CD4-positive, alpha-beta T cell treated with Interferon alpha-2 for 1 hour (primary cell): ENCODE measurements at places on chromosomes 3 and 15.

- no peak for DNase-seq
Measured at GRCh38 chr15:34239151-34239808, 14.5 kb downstream of the EMC4 start.

- DNase-seq = no peak
Measured at GRCh38 chr3:160796813-160797164, 40.8 kb downstream of the PPM1L start.

DNA sequence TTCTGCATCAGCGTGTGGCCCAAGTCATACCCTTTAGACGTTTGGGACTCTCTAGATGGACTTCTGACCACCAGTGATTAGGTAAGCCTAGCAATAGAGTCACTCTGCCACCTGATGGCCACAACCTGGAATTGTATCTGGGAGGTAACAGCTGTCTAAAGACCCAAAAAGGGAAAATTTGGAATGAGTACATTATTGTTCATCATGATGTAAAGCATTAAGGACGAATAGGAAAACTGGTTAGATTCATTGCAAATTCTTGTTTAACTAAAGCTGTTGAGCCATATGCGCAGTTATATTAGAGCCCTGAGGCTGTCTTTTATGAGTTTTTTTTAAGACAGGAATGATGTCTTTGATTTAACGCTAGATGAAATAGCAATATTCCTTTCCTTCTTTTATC is 63.6 kb downstream of the FAM81A start:
- no peak for DNase-seq

- DNase-seq = no peak
Measured at GRCh38 chr15:97561529-97561928, 399.0 kb upstream of the ARRDC4 start.

GRCh38 chr3:97991293-97991682 is 19.1 kb upstream of the RIOX2 start:
- DNase-seq = no peak

GRCh38 chr15:80669663-80670273 is 25.3 kb upstream of the ABHD17C start:
- DNase-seq = no peak

DNA sequence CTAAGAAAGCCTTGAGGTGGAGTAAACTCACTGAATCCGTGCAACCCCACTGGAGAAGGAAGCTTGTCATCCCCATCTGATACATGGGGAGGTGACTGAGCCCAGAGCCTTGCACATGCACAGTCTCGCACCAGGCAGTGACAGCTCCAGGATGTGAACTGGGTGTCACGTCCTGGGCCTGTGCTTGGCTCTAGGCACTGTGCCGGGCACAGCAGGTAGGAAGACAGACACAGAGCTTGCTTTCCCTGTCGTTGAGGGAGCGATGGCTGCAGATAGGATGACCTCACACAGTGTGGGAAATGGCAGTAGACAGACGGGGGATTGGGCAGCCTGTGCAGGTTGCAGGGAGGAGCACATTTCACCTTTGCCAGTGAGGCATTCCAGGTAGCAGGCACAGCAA is 12.2 kb upstream of the ATP2B2 start:
- DNase-seq = no peak

DNA sequence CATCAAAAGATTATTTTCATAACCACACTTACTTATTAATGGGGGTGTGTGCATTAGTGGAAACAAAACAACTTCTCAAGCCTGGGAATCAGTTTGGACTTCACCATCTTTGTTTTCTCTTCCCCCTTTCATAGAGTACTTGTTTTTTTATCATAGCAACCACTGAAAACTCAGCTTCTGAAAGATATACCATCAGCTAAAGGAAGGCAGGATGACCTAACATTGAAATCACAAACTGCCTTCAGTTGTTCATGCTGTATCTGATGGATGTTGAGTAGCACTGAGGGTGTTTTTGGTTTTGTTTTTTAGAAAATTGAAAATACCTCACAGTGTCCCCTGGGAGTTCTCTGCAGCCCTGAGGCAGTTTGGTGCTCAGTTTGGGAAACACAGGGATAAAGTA is 46.5 kb downstream of the NEK10 start:
- no peak for DNase-seq

DNA sequence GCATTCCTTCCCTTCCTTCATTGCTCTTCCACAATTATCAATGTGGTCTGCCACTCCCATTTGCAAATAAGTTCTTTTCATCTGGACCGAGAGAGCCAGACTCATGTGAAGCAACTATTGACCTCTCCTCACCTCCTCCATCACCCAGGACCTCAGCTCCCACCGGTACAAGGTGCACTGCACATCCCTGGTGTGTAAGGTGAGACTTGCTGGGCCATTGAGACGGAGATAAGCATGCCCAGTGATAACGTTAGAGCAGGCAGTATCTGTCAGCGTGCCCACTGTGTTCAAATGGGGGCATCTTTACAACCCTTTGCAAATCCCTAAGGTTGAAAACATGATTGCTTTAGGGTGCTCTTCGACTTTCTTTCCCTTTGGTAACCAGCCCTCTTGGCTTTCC is 154.8 kb downstream of the ADAMTS17 start:
- no peak for DNase-seq

DNA sequence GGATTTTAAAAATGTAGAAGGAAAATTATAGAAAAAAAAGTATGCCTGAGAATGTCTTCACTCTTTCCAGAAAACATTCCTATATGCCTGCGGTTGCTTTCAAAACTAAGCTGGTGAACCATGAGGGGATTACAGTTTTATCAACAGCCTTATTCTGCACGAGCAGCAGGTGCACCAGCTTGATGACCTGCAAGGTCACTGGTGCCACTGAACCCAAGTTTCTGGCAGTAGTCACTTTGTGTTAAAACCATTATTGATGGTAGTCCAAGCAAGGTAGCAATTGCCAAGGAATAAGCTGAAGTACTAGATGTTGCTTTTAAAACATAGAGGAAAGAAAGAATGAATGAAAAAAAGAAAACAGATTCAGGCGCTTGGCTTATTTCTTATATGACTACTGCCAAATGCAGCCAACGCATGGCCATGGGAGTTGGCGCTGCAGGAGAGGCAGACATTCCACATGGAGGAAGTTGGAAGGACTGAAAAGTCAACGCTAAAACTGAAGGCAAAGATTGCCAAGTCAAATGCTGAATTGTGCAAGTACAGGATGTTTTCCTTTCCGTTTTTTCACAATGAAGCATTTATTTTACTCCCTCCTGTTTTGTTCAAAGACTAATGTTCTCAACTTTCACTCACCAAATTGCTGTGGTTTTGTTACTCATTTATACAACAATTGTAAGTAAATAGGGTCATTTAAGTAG is 601.4 kb downstream of the CADM2 start:
- no peak for DNase-seq

DNA sequence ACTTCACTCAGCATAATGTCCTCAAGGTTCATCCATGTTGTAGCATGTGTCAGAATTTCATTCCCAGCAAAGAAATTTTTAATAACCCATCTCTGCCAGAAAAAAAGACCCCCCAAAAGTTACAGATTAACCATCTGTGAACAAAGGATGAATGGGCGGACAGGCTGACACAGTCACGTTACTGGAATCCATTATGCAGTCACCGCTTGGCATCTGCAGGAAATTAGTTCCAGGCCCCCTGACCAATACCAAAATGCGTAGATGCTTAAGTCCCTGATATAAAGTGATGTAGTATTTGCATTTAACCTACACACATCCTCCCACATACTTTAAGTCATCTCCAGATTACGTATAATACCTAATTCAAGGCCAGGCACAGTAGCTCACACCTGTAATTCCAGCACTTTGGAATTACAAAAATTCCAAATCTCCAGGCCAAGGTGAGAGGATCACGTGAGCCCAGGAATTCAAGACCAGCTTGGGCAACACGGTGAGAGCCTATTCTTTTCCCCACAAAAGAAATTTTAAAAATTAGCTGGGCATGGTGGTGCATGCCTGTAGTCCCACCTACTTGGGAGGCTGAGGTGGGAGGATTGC is 1.5 kb upstream of the SLC12A8 start:
- DNase-seq = no peak

GRCh38 chr15:65258375-65259262 is 28.1 kb downstream of the PARP16 start:
- DNase-seq = no peak

- no peak for DNase-seq
Measured at GRCh38 chr15:55669270-55669669, 73.7 kb downstream of the PRTG start.

- no peak for DNase-seq
Measured at GRCh38 chr3:192933779-192934460, 16.3 kb upstream of the MB21D2 start.

DNA sequence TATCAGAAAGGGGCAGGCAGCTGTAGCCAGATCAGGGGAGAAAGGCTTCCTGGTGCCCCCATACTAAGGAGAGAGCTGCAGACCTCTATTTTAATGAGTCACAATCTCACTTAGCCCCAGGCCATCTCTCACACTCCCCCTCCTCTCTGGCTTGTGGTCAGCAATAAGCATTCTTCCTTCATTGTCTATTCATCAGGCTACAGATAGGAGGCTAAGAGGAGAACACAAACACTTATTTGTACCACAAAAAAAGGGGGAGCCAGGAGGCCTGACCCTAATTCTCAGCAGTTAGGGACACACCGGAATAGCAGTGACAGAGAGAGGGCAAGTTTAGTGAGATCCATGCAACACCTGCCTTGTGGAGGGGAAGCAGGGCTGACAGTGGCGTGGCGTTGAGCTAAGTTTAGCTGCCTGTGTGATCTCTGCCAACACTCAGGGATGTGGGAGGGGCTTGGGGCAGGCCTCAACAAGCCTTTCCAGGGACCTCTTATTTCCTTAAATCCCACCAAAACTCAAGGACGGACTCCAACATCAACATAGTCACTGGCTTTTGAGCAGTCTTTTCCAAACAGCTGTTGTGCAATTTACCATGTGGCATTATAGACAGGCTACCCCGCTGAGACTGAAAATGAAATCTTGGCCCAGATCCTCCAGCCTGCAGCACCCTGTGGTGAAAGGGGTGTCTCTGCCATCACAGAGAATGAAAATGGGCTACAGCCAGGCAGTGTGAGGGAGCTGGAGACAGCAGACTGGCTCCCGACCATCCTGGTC is 191.9 kb upstream of the TSC22D2 start:
- no peak for DNase-seq

GRCh38 chr3:9786825-9787669 is 5.2 kb downstream of the TADA3 start:
- no peak for DNase-seq

DNA sequence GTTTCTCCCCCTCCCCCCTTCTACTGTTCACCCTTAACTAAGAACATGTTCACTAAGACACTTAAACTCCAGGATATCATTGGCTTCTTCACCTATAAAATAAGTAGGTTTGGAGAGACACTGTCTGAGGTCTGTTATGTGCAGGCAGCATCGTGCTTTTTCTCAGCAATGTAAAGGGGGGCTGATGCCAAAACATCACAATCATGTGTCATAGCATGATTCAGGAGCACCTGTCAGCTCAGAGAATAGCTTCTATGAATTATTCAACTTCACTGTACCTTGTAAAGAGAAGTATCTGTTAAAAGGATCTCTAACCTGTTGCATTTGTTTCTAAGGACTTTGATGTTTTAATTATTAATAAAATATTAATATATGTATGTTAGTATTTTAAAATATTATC is 211.4 kb upstream of the EPHA3 start:
- DNase-seq = no peak

- no peak for DNase-seq
Measured at GRCh38 chr3:46059432-46059831, 32.1 kb upstream of the XCR1 start.

- no peak for DNase-seq
Measured at GRCh38 chr3:14274612-14274936, 96.0 kb downstream of the LSM3 start.

DNA sequence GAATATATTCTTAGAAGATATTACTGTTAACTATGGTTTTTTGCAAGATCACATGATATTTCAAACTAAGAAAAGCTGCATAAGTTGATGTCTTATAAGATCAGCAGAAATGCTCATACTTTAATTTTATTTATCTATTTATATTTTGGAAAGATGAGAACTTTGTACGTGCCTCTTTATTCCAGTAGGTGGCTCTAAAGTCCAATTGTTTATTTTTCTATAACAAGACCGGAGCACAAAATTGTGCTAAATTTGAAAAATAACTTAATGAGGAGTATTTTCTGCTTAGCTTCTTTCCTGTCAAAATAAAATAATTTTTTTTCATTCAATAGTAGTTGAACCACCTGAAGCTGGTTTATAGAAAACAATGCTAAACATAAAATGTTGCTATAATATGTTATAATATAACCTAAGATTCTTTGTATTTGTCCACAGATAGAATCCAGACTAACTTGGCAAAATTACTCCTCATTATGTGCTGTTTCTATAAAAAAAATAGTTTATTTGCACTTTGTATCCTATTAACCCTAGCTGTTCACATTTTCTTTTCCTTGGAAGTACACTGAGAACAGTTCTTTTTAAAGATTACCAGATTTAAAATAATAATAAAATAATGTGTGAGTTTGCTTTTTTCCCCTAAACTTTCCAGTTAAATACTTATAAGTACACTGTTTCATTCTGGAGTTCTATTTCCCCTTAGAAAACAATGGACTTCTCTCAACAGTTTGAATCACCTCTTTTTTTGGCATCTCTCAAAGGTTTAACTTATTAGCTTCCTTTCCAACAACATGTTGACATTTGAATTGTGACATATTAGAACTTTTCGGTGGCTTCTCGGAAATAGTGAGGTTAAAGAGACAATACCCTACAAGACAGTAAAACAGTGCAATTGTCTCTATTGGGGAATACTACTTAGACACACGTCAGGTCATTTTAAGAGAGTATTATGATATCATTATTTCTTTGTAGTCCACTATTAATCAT is 530.0 kb downstream of the MECOM start:
- no peak for DNase-seq

DNA sequence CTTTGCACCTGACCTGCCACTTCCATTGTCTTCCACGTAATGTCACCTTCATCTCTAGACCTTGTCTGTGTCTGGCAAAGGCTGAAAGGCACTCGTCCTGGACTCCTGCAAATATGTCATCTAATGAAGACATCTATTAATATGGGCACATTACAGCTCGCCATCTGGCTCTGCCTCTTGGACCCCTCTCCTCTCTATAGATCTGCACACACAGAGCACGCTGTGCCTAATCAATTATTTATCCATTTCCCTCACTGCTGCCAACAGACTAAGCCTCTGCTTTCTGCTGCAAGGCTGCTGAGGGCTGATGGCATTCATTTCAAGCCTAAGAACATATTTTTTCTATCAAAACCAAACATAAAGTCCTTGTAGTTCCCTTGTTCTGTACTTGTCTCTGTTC is 573.0 kb downstream of the TUSC7 start:
- no peak for DNase-seq

GRCh38 chr3:105118905-105119304 is 247.8 kb upstream of the ALCAM start:
- no peak for DNase-seq

- no peak for DNase-seq
Measured at GRCh38 chr3:20111836-20112235, 71.6 kb downstream of the KAT2B start.

DNA sequence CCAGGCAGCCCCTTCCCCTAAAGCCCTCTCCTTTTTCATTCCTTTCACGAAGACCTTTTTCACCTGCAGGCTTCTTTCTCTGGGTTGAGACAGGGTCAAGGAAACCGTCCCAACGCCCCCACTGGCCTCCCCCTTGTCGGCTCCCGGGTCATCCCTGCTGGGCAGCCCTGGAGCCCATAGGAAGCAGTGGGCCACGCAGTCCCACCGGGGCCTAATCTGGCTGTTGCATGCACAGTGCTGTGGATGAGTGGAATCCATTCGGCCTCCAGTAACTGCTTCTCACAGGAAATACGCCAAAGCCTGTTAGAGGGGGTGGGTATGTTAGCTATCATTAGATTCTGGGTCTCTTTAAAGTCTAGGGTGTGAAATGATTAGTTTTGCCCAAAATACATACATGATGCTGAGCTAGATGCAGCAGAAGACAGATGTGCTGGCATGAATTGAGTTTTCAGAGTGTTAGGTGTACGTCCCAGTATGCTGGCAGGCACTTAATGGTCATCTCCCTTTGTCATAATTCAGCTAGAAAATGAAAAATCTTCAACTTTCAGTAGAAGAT is 16.6 kb downstream of the LYSMD4 start:
- DNase-seq = no peak
